HepG2 (cell line): ENCODE measurements at places on chromosomes 16 and 17. TPM values are rescaled to one million over a fixed set of nuclear protein-coding genes. Genes with fewer than 3 reads are reported as not detected.

ABCC3 gene
- 18.0 and 25.2 TPM in 2 replicates for total RNA-seq

LAT gene
- total RNA-seq, result 0.28 and 2.0 TPM in 2 replicates

GSDMA gene
- total RNA-seq, result not detected in 2 replicates

PRRT2 gene
- total RNA-seq, result 0.11 and 0.51 TPM in 2 replicates

DNA sequence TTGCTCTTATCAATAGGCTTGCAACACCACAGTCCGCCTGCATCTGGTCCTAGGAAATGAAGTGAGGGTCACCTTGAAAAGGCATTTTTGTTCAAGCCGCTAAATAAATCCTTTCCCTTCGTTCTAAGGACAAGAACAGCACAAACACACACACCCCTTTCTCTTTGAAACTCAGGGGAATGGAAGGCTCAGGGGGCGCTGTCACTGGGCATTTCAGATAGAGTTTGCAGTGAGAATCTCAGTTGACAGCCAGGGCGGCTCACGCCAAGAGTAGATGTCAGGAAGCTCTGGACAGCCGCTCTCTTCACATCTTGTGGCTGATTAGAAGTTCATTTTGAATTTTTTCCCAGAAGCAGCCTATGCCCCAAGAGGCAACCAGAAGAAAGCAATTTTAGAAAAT, 39.8 kb downstream of the ABAT start:
- DNase-seq, result no peak

DNA sequence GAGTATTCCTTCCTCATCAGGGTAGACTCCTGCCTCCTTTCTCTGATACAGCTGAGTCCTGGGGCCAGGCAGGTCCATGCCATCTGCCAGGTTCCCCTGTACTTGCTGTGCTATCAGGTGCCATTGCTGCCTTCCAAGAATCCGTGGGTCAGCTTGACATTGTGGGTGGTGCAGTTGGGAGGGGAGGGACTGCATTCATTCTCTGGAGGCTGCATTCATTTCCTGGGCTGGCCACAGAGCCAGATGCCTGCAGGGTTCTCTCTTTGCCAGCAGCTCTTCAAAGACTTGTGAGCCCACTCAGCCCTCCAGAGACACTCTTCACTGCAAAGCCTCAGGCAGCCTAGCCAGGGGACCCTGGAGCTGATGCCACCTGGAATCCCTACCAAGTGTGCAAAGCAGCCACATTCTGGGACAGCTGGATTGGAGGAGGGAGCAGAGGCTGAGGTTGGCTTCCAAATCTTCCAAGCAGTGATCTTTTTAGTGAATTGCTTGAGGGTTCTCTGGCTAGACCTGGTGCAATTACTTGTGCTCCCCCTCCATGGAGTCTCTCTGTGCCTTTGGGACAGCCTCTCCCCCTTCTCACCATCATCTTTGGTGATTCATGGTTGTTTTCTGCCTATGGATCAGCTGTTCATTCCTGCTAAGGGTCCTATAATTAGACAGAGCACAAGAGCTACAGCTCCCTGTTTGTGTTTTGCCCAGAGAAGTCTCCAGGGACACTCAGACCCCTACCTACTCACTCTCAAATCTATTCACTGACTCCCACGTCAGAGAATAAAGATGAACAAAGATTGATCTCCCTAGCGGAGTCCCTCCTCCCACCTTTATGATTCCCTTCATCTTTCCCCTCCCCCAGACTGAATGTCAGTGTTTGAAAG, 20.9 kb downstream of the ANKFN1 start:
- DNase-seq, result no peak

GRCh38 chr16:50673496-50674275, 7.4 kb downstream of the SNX20 start:
- no peak for DNase-seq

DNA sequence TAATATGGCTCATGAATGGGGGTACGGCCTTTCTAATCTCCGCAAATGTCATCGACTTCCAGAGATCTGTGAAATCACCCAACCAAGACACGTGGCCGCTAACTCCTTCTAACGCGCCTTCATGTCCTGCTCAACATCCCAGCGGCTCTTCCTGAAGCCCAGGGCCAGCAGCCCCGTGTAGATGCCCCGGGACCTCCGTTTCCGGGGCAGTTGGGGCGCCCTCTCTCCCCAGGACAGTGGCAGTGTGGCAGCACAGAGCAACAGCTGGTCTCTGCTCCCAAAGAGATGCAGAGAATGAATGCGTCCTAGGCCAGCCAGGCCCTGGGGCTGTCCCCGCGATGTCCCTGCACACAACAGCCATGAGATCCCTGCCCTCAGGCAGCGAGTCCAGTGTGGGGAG, 153.5 kb downstream of the RBFOX3 start:
- no peak for DNase-seq

- no peak for DNase-seq
Measured at GRCh38 chr17:82247182-82247823, 18.5 kb downstream of the SLC16A3 start.

GRCh38 chr17:19726631-19727376, 10.4 kb upstream of the SLC47A2 start:
- no peak for DNase-seq

GRCh38 chr16:59039066-59039720, 305.1 kb upstream of the GOT2 start:
- no peak for DNase-seq
